ENCODE measurements at places on chromosomes 3 and 15.

DNA sequence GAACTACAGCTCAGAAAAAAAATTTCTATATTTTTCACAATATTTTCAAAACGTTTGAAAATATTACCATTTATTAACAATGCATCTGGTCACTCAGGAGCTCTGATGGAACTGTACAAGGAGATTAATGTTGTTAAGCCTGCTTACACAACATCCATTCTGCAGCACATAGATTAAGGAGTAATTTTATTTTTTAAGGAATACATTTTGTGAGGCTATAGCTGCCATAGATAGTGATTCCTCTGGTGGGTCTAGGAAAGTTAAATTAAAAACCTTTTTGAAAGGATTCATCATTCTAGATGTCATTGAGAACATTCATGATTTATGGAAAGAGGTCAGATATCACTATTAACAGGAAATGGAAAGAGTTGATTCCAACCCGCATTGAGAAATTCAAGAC, 196.9 kb downstream of the C3orf38 start:
- DNase-seq: no peak

DNA sequence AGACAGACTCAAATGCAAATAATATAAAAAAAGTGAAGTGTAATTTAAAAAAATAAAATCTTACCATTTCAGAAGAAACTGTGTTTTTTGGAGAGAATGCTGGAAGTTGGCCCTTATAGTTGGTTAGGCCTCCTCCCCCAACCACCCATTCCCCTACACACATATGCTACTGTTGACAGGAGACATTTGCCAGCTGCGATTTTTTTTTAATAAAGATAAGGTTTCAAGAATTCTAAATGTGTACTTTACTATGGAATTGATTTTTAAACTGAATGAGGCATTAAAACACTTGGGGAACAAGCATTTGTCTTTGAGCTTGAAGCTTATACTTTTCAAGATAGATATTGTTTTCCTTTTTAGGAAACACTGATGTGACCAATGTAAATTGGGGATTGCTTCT, 4.4 kb upstream of the SSR3 start:
- no peak for DNase-seq

- no peak for DNase-seq
Measured at GRCh38 chr3:106824856-106825255, 552.4 kb upstream of the CCDC54 start.

DNA sequence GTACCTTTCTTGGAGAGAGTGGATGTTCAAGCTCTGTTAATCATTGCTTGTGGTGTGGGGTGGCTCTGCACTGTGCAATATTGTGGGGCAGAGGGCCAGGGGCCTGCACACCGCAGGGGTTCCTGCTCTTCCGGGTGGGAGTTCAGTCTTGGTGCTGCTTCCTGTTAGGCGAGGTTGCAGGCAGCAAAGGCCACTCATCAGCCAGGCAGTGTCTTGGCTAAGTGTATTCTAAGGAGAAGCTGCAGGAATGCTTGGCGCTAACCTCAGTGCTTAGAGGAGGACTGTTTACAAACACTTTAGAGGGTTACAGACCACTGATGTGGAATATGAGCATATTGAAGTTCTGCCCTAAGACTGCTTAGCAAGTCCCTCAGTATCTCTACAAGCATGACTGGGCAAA, 81.7 kb downstream of the CEP63 start:
- DNase-seq: no peak

DNA sequence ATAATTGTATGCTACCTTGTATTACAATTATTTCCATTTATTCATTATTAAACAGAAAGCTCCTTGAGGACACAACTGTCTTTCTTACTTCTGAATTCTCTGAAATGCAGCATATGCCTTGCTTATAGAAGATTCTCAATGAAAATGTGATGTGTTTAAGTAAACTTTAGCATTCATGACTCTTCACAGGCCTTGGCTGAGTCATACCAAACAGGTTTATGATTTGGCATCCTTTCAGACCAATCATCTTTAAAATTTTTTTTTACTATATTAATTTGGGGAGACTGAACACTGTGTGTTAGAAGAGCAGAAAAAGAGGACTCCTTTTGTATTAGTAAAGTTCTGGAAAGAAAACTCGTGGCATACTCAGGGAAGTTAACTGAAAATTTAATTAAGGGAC, 6.4 kb upstream of the GALK2 start:
- DNase-seq: no peak

GRCh38 chr3:19267040-19267439, 118.7 kb downstream of the KCNH8 start:
- DNase-seq: no peak

DNA sequence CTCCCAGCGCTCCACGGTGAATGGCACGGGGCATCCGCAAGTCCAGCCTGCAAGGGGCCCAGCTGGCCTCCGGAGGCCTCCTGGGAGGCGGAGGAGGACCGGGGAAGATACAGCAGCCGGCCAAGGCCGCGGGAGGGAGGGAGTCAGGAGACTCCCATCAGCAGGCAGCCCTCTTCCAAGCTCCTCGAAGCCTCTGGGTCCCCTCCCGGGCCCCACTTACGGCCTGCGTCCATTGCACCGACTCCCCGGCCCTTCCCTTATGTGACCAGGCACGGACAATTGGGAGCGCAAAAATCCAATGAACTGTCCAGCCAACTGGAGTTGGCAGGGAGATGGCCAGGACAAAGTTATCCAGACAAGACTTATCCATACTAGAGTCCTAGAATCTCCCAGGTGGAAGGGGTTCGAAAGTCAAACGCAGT, 668 bp downstream of the MFGE8 start:
- no peak for DNase-seq

GRCh38 chr3:46408853-46409252, 1.8 kb downstream of the CCRL2 start:
- no peak for DNase-seq

GRCh38 chr3:468172-468571, 271.6 kb downstream of the CHL1 start:
- DNase-seq: no peak

All from activated T-cell treated with anti-CD3 and anti-CD28 coated beads for 1 hour (primary cell).